ENCODE measurements at places on chromosomes 2 and 18.

DNA sequence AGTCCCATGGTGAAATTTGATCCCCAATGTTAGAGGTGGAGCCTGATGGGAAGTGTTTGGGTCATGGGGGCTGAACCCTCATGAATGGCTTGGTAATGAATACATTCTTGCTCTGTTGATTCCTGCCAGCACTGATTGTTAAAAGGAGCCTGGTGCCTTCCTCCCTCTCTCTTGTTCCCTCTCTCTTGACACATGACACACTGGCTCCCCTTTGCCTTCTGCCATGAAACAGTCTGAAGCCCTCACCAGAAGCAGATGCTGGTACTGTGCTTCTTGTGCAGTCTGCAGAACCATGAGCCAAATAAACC, 30.6 kb upstream of the EPC2 start:
- DNase-seq: no peak

DNA sequence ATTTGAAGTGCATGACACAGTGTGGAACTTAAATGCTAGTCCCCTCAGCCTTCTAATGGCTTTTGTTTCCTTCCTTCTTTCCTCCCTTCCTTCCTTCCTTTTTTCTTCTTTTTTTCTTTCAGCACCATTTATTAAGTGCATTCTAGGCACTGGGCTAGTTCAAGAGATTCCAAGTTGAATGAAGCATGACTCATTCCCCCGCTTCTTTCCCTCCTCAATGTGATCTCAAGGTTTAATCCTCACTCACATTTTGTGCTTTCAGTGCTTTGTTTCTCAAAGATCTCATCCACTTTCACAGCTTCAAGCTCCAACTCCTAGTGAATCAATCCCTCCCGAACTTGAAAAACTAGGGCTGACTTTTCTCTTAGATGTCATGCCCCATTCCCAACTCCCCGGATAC, 90.1 kb downstream of the LBH start:
- DNase-seq: peak; percentile 58

GRCh38 chr2:30113617-30114293, 33.1 kb upstream of the YPEL5 start:
- DNase-seq: peak; percentile 93

GRCh38 chr18:8602040-8602439, 7.2 kb upstream of the RAB12 start:
- DNase-seq: no peak

DNA sequence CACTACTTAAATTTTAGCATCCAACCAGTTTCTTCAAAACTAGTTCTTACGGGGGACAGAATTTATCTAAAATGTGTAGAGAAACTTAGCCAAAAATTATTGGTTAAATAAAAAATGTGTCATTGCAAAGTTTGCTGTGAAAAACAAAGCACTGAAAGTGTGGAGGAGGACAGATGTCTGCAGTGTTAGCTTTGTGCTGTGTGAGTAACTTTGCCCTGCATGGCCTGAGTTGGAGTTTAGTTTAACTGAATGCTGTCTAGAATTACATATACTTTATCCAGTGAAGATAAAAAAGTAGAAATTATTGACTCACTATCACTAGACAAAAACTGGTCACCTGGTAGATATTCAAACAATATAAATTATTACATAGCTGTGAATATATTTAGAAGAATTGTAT, 1225.2 kb upstream of the CELF4 start:
- DNase-seq: no peak

DNA sequence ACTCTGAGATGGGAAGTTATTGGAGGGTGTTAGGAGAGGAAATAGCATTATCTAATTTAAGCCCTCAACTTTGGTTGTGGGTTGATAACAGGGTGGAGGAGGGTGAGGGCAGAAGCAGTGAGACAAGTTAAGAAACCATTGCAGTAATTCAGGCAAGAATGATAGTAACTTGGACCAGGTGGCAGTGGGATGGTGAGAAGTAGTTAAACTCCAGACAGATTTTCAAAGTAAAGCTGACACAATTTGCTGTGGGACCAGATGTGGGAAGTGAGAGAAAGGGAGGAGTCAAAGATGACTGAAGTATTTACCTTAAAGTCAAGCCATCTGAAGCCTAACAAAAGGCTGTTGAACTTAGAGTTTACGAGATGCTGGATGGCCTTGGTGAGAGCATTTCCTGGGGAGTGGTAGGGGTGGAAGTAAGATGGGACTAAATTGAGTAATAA, 163.2 kb upstream of the KLF7 start:
- DNase-seq: no peak

- DNase-seq: no peak
Observed at GRCh38 chr2:9498210-9498609, 23.9 kb downstream of the IAH1 start.

DNA sequence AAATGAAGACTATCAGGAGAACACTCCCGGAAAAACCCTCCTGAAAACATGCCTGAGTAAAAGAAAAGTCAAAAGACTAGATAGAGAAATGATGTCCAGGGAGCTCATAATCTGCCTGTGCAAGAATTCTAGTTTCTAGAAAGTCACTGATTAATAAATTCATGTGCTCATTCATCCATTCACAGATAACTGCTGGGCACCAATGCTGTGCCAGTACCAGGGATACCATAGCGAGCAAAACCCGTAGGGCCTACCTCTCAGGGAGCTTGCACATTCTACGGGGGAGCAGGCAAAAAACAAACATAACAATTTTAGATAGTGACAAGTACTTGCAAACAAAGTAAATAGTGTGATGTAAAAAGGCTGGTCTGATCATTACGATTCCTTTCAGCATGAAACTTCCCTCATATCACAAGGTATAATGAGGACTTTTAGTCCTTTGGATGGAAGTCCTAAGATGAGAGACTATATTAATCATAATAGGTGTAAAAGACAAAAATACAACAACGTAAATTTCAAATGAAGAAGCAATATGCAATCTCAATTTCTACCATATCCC, 289.9 kb downstream of the AFF3 start:
- no peak for DNase-seq

- no peak for DNase-seq
Observed at GRCh38 chr2:5538772-5539171, 153.4 kb upstream of the SOX11 start.

DNA sequence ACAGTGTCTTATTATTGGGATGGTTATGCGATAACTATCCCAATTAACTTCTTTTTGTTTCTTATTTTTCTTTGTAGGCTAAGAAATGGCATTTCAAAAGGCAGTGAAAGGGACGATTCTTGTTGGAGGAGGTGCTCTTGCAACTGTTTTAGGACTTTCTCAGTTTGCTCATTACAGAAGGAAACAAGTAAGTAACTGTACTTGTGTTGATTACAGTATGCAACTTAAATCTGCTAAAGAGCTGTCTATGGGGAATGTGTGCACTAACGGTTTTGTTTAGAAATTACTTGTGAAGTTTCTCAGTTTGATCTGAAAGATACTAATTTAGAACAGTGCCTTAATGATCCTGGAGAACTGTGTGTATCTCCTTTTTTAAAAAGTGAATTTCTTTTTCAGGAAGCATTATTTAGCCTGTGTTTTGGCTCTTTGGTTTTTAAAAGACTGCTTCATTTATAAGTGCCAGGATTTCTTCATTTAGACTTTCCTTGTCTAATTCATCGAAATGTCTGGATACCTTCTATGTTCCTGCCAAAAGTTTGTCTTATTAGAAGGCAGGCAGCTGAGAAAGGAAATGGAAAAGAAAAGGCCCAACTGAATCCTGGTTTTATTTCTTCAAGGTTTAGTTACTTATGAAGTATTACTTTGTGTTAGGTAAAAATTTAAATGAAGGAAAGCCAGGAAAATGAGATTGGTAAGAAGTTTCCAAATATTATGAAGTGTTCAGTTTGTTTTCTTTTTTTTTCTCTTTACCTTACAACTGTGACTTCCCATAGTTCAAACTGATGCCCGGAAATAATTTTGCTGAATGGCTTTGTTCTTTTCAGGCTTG, 40.1 kb downstream of the GPD2 start:
- DNase-seq: no peak

DNA sequence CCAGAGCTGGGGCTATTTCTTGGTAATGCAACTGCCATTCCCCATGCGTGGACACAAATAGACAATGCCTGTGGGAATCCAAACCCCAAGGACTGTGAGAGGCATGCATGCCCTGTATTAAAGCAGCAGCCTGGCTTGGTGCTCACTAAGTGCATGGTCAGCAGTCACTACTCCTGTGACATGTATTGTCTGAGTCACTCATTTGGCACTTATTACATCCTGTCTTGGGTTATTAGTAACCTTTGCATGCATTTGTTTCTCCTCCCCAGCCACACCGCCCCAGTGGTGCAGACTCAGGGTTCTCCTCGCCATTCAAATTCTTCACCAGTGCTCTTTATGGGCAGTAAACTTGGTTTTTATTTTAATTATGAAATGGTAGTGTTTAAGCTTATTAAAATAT, 30.2 kb downstream of the PRKCE start:
- peak; percentile 88 for DNase-seq

GRCh38 chr2:113176696-113177355, 3.1 kb downstream of the PSD4 start:
- no peak for DNase-seq

DNA sequence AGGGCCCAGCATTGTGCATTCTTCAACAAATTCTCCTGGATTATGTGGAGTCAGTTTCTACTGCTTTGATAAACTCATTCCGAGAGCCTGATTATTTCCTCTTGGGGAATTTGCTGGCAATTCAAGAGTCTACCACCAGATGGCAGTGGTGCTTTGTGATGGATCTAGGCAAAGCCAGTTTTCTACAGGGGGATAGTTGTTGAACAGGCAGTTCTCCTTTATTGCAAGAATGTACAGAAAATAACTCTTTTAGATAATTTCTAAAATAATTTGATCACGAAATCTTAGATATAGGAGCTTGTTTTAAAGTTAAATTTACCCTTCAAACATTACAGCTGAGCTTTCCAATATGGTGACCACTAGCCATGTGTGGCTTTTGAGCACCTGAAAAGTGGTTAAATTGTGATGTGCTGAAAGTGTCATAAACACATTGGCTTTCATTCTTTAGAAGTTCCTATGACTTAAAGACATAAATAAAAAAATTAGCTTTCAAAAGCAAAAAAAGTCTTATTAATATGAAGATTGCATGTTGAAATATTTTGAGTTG, 66.7 kb upstream of the HAAO start:
- DNase-seq: peak; percentile 81

- no peak for DNase-seq
Observed at GRCh38 chr2:135052997-135053474, 944 bp downstream of the RAB3GAP1 start.

GRCh38 chr18:79612291-79613108, 67.1 kb upstream of the CTDP1 start:
- DNase-seq: no peak

GRCh38 chr2:3451926-3452671, 67.2 kb downstream of the ADI1 start:
- no peak for DNase-seq
